NCI-H2081 (cell line): ENCODE measurements at places on chromosomes 1 and 21.

DNA sequence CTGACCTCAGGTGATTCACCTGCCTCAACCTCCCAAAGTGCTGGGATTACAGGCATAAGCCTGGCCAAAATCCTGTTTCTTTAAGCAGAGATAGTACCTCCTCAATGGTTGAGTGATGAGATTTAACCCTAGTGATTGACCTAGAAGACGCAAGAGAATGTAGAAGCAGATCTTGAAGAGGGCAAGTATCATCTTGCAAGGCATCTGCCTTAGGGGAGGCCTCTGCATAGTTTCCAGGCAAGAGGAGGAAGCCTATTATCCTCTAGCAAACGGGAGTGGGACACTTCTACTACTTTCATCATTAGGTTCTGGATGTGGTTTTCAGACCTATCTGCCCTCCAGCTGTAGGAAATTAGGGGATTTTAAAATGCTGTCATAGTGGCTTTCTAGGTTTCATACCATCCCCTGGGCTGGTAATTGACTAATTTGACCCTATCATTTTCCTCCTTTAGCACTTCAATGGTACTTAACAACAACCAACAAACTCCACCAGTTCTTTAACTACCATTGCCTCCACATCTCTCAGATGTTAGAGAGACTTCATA is 10.0 kb upstream of the TRIM62 start:
- no peak for DNase-seq

DNA sequence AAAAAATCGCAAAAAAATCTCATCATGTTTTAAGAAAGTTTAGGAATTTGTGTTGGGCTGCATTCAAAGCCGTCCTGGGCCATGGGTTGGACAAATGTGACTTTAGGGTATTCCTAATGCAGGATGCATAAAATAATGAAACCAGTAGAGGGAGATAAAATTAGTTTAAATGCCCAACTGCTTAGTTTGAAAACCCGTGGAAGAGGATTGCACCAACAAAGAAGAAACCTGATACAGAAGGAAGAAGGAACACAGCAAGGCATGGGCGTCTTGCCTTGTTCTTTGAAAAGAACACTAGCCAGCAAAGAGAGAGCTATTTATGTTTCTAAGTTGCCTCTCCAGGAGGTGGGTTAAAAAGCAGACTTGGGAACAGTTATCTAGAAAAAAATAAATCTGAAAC is 37.9 kb downstream of the WDR3 start:
- DNase-seq = no peak

DNA sequence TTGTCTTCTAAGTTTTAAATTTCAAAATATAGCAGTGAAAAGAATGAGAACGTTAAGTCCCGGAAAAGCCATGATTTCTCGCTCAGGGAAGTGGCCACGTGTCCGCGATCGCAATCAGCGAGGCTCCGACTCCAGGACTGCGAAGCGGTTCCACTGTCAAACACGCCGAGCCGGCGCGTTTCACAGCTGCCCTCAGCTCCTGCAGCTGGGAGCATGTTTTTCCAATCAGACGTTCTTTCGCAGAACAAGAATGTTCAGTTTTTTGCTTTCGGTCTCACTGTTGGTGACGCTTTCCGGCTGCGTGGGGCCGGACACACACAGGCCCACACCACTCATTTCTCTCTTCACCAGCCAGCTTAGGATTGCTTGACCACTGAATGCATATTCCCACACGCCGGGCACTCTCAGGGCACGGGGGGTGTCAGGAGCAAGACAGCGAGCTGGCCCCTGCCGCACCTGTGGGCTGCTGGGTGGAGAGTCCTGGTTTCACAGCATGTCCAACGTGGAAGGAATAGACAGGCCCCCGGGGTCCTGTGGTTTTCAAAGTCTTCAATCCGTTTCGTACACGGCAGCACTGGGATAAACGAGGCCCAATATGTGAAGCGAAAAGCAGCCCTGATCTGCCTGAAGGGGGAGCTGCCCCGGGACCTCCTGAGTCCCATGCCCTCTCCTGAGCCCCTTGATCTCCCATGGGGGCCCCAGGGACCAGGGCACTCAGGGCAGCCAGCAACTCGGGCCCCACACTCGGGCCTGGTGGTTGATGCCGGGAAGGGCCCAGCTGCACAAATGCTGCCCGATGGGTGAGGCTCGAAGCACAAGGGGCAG is 47.3 kb upstream of the COL18A1 start:
- no peak for DNase-seq

DNA sequence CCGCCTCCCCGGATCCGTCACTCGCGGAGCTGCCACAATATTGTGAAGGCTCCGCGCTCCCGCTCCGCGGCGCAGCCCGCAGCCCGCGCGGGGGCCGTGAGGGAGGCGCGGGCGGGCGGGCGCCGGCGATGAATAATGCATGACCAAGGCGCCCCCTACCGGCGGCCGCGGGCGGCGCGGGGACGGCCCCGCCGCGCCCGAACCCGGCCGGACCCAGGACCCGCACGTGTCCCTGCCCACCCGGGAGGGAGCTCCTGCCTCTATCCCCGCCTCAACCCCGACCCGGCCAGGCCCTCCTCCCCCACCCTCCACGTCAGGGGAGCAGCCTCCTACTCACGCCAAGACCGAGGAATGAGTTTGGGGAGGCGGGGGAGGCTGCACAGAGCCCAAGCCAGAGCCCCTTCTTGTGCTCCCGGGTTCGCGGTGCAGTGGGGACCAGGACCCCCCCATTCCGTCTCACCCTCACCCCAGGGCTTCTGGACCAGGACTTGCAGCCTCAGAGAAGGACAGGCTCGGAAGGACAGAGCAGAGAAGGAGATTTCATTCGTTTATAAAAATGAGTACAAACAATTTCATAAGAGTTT is 70.8 kb upstream of the CASZ1 start:
- DNase-seq = peak; percentile 71

DNA sequence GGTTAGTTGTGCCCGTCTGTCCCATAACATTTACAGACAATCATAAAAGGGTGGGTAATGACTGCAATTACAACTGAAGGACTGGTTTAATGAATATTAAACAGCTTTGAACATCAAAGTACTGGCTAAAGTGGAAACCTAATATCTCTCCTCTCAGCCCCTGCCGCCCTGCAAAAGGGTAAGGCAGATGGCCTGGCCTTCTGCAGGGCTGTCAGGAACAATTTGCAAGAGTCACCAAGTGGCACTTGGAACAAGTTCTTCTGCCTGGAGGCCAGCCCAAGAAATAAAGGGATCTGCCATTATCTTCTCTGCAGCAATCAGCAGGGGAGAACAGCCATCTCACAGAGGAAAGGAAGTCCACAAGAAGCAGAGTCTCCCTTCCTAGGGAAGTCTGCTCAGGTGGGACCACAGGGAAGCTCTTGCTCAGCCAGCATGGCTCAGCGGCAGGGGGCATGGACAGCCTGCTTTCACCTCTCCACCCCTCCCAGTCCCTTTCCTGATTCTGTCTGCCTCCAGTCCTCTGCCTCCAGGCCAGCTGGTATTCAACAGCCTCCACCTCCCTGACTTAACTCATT is 96.1 kb downstream of the TRABD2B start:
- DNase-seq = no peak

- DNase-seq = no peak
Observed at GRCh38 chr1:177020851-177021589, 143.5 kb downstream of the ASTN1 start.

DNA sequence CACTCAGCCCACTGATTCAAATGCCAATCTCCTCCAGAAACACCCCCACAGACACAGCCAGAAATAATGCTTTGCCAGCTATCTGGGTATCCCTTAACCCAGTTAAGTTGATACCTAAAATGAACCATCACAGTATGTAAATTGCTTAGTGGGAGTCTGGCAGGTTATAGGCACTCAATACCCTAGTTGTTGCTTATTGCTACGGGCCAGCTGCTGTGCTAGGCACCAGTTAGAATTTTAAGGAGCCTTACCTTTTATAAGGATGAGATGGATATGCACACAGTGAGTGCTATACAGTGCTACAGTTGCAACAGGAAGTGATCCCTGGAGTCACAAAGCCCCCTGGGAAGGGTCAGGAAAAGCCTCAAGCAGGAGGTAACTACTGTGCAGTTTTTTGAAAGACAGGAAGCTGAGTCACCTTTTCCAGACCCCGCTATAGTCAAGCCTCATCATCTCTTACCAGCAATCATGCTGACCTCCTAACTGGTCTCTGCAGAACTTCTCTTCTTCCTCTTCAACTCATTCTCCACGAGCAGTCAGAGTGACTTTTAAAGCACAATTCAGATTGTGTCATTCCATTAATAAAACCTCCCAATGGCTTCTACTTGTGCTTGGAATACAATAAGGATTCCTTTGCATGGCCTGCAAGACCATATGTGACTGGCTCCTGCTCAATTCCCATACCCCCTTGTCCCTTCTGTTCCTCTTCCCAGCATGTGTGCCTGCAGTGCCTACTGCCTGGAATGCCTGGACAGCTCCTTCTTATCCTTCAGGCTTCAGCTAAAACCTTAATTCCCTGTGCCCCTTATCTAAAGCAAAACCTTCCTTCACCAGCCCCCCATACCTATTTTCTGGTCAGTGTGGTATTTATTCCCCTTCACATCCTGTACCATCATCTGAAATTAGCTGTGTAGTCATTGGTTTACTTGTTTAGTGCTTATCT is 10.4 kb upstream of the TLR5 start:
- DNase-seq = no peak

DNA sequence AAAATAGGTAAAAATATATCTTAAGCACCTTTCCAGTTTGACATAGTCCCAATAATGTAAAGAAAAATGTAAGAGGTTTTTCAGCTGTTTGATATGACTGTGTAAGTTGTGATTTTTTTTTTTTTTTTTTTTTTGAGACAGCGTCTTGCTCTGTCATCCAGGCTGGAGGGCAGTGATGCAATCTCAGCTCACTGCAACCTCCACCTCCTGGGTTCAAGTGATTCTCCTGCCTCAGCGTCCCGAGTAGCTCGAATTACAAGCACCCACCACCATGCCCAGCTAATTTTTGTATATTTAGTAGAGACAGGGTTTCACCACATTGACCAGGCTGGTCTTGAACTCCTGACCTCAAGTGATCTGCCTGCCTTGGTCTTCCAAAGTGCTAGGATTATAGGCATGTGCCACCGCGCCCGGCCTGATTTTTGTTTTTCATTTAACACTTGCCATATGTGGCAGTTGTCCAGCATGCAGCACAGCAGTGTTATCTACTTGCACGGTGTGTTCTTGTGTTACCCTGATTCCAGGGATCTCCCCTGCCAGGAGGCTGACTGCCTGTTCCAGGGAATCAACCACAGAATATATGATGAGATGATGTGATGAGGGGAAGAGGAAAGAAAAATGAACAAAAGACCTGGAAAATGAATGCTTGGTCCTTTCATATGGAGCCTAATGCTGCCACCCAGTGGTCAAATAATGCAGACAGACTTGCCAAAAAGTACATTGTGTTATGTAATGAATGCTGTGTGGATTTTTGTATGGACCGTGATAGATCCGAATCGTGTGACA is 79.0 kb downstream of the RAVER2 start:
- peak; percentile 70 for DNase-seq

- no peak for DNase-seq
Observed at GRCh38 chr21:42563686-42564085, 50.0 kb downstream of the SLC37A1 start.

DNA sequence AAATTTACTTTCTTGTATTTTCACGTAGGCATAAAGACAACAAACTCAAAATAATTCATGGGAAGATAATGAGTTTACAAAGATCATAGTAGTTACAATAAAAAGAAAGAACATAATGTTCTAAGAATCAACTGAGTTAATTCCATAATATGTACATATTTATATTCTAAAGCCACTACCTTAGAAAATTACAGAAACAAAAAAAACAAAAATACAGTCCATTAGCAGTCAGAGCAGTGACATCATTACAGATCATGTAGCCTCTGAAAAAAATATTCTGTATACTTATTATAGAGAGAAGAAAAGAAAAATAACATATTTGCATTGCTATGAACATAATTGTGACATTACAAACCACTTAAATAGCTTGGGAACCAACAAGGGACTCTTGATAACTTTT is 360.1 kb upstream of the RGS18 start:
- DNase-seq = no peak
